ENCODE measurements at places on chromosomes 11 and 22. TPM values are rescaled to one million over a fixed set of nuclear protein-coding genes. Genes with fewer than 3 reads are reported as not detected.

- no peak for DNase-seq
Measured at GRCh38 chr11:119236891-119237290, 30.8 kb downstream of the CBL start.

- DNase-seq, result no peak
Measured at GRCh38 chr22:28103596-28103995, 184.5 kb upstream of the PITPNB start.

- DNase-seq, result no peak
Measured at GRCh38 chr22:30502911-30503310, 2.6 kb downstream of the SEC14L4 start.

- no peak for DNase-seq
Measured at GRCh38 chr22:47128216-47128615, 365.8 kb downstream of the TBC1D22A start.

DNA sequence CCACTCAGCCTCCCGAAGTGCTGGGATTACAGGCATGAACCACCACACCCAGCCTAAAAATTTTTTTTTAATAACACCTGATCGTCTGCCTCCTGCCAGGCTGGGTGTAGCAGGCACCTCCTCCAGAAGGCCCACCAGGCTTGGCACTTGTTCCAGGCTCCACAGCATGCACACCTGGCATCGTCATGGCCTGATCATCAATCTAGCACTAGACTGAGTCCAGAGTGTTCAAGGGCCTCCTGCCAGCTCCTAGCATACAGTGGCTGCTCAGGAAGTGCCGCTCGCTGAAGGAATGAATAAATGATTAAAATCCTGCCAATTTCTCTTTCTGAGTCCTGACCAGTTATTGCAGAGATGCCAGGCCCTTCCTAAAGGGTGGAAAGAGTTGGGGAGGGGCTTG lies 3.5 kb upstream of the PDGFB start:
- DNase-seq, result no peak

DNA sequence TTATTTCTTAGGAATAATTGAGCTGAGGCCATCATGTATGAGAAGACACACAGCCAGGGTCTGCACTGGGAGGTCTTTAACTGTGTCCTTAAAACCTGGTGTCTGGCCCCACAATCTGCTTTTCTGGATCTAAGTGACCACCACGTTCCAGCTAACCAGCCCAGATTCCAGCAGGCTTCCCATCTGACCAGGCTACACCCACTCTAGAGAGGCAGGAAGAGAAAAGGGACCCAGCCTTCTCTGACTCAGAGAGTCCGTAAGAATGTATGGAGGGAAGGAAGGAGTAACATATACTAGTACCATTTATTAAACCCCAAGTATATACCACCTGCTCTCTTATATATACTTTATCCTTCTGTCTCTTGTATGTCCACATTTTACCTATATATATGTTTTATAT lies 80.1 kb downstream of the LDLRAD3 start:
- no peak for DNase-seq

GRCh38 chr11:7955191-7955590 lies 10.1 kb downstream of the NLRP10 start:
- DNase-seq, result no peak

Gene NDUFA6
- total RNA-seq, result 183 TPM

Gene MMP13
- total RNA-seq, result not detected

Gene CASP4
- total RNA-seq, result 17.1 TPM

Gene DGAT2
- 10.3 TPM for total RNA-seq

Gene NRIP3
- 1.0 TPM for total RNA-seq
